ENCODE measurements at places on chromosomes 5 and 9.

DNA sequence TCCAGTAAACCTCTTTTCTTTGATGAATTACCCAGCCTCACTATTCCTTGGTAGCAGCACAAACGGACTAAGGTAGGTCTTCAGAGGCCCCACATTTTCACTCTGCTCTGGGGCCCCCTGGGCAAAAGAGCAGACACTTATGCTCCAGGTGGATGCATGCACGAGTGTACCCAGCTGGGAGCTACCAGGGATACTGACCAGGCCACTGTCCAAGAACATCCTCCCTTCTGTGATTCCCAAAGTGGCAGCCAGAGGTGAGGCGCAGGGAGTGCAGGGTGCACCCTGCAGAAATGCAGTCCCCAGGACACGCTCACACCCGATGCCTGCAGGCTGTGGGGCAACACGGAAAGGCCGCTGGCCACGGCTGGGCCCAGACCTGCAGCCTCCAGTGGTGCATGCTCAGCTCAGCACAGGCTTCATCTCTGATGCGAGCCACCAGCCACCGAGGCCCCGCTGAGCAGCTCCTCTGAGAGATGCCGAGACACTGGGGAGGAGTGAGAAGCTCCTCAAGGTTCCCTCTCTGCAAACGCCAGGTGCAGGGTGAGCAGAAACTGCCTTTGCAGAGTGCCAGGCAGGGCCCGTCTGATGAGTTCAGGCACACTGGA, 48.1 kb upstream of the OLFM1 start:
- no peak for DNase-seq

- DNase-seq = no peak
Observed at GRCh38 chr5:111782216-111782615, 25.2 kb upstream of the NREP start.

GRCh38 chr5:150236981-150237754, 47.3 kb downstream of the SLC6A7 start:
- DNase-seq = no peak

- DNase-seq = peak; percentile 16
Observed at GRCh38 chr9:114898741-114899140, 31.6 kb downstream of the TNFSF8 start.

- DNase-seq = no peak
Observed at GRCh38 chr5:61416010-61416409, 84.0 kb downstream of the ZSWIM6 start.

- no peak for DNase-seq
Observed at GRCh38 chr9:13179257-13179656, 100.2 kb downstream of the MPDZ start.

DNA sequence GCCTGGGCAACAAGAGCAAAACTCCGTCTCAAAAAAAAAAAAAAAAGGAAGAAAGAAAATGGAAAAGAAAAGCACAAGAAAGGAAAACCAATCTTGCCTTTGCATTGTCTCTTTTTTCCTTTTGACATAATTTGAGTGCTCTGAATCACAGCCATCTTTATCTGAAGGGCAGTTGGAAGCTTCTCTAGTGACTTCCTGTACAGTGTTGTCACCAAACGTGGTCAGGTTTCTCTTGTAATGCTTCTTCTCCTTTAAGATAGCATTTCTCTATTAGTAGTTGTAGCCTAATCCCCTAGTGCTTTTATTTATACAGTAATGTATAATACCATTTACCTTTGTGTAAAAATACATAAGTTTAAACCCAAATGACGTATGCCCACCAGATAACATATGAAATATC, 18.1 kb downstream of the PRKACG start:
- DNase-seq = no peak

DNA sequence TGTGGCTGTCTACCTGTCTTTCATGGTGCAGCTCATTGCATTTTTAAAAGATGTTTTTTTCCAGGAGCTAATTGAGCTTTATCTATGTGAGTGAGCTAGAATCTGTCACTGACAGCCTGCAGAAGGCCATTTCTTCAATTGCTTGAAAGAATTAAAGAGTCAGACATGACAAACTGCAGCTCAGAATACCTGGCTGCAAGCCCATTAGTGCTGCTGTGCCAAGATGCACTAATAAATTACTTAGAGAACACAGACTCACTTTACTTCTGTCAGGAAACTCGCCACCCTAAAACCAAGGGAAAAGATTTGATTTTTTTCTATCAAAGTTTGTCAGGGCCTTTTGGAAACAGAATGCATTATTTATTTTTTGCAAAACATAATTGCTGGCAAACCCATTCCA, 368.3 kb downstream of the CAAP1 start:
- DNase-seq = peak; percentile 42

DNA sequence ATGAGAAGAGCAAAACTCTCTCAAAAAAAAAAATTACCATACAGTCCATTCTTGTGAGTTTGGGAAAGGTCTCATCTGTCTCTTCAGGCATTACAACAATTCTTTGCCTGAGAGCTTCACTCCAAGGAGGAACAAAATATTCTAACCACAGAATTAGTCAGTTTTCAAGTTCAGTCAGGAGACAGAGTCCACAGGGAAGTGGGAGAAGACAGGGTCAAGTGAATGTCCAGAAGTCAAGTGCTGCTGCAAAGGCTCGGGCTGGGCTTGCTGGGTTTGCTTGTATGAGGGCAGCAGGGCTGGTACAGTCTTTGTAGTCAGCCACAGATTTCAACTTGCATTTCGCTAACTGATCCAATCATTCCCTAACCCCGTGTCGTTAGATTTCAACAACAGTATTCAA, 17.6 kb upstream of the HEXB start:
- no peak for DNase-seq

DNA sequence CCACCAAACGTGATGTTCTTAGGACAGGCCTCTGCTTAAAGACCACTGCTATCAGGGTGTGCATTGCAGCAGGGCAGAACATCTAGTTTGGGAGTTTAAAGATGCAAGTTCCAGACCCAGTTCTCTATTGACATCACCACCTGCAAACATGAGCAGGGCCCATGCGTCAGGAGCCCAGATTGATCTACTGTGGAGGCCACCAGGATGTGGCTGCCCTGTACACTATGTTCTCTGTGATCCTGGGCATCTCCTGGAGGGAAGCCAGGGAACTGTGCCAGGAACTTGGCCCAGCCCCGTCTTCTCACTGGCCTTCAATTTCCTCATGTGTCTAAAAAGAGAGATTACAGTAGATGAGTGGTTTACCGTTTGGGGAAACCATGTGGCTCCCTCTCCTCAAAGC, 87.1 kb downstream of the PDE6A start:
- peak; percentile 31 for DNase-seq

DNA sequence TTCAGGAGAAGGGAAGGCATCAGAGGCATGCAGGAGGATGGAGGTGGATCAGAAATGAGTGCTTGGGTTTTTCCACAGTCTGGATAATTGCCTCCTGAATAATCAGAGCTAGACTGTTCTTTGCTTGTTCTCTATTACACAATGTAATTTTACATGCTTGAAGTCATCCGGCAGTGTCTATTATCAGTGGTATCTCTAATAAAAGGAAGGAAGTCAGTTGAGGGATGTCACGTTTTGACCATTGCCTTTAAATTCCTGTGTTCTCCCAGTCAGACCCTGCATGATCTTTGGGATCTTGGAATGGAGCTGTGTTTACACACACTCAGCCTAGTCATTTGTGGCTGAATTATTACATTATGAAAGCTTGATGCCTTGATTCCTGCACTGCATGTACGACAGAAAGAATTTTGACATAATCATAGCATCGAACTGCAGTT, 91.0 kb downstream of the PDE8B start:
- DNase-seq = no peak

- no peak for DNase-seq
Observed at GRCh38 chr9:127874301-127875221, 2.9 kb downstream of the AK1 start.

- no peak for DNase-seq
Observed at GRCh38 chr9:36426348-36426747, 26.3 kb upstream of the RNF38 start.

- DNase-seq = no peak
Observed at GRCh38 chr9:120522558-120522957, 57.4 kb downstream of the CDK5RAP2 start.

GRCh38 chr9:127154390-127155191, 32.2 kb upstream of the ANGPTL2 start:
- peak; percentile 88 for DNase-seq

GRCh38 chr5:106171132-106171531, 1499.6 kb downstream of the EFNA5 start:
- no peak for DNase-seq

DNA sequence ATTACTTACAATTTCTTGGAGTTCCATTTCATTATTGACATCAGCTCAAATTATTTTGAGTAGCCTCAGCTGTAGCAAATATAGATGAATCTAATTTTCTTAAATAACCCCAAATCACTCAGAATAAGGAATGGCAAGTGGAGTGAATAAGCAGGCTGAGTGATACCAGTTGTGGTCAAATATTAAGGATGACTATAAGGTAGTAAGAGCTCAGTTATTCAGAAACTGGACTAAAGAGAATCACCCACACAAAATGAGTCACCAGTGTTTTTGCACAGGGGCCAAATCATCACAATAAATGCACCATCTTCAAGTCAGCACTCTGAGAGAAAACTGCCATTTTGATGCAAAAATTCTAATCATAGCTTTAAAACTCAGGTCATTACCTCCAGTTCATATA, 128.9 kb upstream of the TARS1 start:
- DNase-seq = no peak

DNA sequence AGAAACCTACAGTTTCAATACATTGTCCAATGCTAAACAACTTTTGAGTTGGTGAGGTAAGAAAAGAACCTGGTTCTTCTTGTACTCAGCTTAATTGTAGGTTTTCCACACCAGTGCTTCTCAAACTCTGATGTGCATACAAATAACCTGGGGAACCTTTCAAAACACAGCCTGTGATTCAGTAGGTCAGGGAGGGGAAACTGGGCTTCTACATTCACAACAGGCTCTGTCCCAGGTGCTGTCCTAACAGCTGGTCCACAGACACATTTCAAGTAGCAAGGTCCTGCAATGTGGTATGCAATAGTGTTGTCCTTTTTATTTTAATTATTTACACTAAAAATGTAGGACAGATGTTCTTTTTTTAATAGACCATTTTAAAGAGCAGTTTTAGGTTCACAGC, 47.4 kb upstream of the SNCAIP start:
- DNase-seq = no peak

DNA sequence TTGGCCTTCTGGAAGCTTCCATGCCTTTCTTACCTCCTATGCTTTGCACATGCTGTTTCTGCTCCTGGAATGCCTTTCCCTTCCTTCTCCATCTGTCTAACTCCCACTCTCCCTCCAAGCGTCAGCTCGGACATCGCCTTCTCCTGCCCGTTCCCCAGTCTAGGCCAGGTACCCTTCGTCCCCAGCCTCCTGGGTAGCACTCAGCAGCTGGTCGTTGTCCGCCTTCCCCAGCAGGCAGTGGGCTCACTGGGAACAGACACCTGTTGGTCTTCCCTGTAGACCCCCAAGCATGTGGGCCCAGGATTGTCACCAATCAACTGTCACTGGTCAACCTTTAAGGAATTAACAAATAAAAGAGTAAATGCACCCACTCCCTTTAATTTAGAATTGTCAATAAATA, 202.2 kb downstream of the RGS3 start:
- DNase-seq = no peak

- peak; percentile 50 for DNase-seq
Observed at GRCh38 chr9:17531642-17532254, 47.1 kb upstream of the SH3GL2 start.

- no peak for DNase-seq
Observed at GRCh38 chr9:93650448-93650847, 74.1 kb downstream of the PHF2 start.

- peak; percentile 56 for DNase-seq
Observed at GRCh38 chr5:32193591-32193990, 19.5 kb upstream of the GOLPH3 start.

DNA sequence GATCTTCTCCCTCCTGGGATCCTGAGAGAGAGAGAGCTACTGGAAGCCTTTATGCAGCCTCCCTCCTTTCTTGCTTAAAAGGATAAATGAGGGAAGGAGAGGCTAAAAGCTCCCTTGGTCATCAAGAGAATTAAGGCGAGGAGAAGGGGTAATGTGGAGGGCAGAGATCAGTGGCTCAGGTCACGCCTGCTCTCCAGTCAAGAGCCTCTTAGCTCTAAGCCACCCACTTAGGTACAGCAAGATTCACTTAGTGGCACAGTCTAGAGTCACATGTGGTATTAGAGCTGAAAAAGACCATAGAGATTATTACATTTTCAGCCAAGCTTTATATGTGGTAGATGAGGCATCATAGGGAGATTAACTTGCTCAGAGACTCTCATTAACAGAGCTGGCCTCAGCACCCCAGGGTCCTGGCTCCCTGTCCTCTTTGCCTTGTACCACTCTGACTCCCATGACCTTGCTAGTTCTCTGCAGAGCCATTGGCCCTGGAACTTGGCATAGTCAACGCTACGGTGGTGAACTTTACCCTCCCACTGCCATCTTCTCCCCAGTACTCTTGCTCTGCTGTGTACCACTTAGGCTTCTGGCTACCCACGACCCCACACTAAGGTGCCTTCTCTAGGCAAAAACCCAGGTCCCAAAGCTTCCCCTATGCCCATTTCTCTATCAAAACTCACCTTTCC, 37.6 kb downstream of the MFAP3 start:
- DNase-seq = no peak

DNA sequence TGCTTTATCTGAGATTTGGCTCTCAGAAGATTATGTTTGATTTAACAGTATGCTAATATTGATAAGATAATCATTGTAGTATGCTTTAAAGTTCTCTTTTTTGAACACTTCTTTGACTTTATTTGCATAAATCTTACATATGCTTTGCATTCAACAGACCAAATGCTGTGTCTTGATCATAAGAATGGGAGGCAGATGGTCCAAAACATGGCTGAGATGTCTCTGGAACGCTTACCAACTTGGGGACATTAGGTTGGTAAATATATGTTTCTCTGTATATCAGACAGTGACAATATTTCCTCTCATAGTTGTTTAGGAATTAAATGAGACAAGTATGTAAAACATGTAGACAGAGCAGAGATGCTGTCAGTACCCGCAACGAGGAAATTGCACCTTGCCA, 197.9 kb upstream of the CTNND2 start:
- no peak for DNase-seq

GRCh38 chr9:134538856-134539566, 102.6 kb upstream of the COL5A1 start:
- DNase-seq = no peak

DNA sequence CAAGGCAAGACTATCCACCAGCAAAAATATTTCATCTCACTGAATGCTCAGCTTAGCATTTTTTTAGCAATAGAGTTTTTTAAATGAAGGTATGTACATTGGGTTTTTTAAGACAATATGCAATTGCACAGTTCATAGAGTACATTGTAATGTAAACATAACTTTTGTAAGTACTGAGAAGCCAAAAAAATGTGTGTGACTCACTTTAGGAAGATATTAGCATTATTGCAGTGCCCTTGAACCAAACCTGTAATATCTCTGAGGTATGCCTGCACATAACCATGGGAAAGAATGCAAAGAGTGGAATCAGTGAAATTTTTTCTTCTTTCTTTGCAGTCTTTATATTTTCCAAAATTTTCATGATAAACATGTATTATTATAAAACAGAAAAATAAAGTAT, 1533.3 kb upstream of the WWC1 start:
- DNase-seq = no peak

GRCh38 chr9:137075275-137075775, 2.0 kb upstream of the UAP1L1 start:
- no peak for DNase-seq

GRCh38 chr5:118605761-118606160, 382.6 kb downstream of the DTWD2 start:
- no peak for DNase-seq

Measured in hindlimb muscle (tissue), 1 donor.